Fibroblast of skin of left biceps (primary cell): ENCODE measurements at places on chromosomes 5 and 9.

DNA sequence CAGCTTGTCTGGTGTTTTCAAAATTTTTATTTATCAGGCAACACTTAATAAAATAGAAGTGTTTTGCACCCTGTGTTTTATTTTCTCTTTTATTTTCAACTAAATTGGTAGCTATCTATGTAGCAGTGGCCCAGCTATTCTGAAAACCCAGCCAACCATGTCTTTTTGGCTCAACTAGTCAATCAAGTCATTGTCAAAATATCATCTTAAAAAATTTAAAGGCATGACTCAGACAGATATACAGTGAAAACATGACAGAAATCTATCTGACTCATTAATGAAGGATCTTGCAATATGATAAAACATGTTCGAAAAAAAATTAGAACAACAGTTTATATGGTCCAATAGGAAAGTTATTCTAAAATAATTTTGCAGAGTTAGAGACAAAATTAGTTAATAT is 75.1 kb downstream of the HSD17B4 start:
- peak; percentile 8 for DNase-seq

GRCh38 chr5:14204011-14204670 is 61.0 kb downstream of the TRIO start:
- no peak for DNase-seq

- no peak for DNase-seq
Observed at GRCh38 chr5:86763929-86764328, 146.2 kb downstream of the COX7C start.

- peak; percentile 6 for DNase-seq
Observed at GRCh38 chr5:156815988-156816599, 34.0 kb upstream of the PPP1R2B start.

GRCh38 chr5:90294604-90295003 is 115.0 kb downstream of the CETN3 start:
- DNase-seq, result no peak

GRCh38 chr9:133690081-133690561 is 48.0 kb downstream of the SARDH start:
- DNase-seq, result no peak

DNA sequence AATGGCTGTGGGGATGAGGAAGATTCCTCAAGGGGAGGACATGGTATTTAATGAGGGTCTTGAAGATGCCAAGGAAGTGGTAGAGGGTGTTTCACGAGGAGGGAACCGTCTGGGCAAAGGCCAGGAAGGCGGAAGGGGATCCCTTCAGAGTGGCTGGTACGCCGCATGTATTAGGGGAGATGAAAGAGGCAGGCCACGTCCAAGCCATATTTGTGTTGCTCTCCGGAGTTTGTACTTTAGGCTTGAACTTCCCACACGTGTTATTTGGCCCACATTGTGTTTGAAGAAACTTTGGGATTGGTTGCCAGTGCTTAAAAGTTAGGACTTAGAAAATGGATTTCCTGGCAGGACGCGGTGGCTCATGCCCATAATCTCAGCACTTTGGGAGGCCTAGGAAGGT is 1.2 kb downstream of the FXN start:
- no peak for DNase-seq

DNA sequence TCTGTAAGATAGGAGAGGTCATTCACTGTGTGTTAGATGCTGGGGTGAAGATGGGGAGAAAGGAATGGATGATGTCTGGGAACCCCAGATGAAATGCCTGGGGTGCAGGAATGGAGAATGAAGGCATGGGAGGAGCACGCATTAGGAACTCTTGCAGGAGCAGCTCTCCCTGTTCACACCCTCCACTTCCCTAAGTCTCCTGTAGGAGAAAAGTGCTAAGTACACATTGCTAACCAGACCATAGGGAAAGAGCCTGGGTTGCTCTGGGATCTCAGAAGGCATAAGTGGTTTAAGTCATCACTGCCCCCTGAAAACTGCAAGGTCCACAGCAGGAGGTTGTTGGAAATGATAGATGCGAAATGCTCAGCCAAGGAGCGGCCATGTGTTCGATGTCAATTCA is 163.1 kb downstream of the SEC61B start:
- DNase-seq, result no peak

GRCh38 chr5:177612215-177612673 is 12.3 kb downstream of the B4GALT7 start:
- no peak for DNase-seq

DNA sequence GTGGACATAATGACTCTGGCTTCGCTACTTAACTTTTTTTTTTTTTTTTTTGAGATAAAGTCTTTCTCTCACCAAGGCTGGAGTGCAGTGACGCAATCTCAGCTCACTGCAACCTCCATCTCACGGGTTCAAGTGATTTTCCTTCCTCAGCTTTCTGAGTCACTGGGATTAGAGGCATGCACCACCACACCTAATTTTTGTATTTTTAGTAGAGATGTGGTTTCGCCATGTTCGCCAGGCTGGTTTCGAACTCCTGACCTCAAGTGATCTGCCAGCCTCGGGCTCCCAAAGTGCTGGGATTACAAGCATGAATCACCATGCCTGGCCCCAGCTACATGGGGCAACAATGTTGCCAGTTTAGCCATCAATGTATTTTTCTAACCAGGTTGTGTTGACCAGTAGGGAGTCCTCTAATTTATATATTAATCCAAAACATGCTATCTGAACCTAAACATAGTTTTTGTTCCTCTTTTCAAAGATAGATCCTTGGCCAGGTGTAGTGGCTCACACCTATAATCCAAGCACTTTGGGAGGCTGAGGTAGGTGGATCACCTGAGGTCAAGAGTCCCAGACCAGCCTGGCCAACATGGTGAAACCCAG is 120.3 kb upstream of the LHFPL2 start:
- DNase-seq, result no peak

GRCh38 chr5:144522698-144523097 is 352.0 kb downstream of the KCTD16 start:
- DNase-seq, result no peak

DNA sequence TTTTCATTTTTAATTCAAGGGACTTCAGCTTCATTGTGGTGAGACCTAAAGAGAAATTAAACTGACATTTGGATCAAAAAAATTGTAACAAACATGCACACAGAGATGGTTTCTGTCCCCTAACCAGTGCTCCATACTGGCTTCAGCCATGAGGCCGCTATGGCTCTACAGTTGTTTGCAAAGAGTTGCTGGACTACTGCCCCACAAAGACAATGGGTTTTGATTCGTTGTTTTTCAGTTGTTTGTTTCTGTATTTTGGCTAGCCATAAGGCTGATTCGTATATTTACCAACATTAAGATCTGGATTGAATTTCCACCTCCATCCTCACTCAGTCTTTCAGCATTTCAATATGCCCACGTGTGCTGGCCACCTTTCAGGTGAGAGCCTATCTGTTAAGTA is 163.7 kb upstream of the KIF2A start:
- no peak for DNase-seq

GRCh38 chr5:166535641-166536040 is 1755.8 kb upstream of the WWC1 start:
- DNase-seq, result no peak

- DNase-seq, result peak; percentile 30
Observed at GRCh38 chr9:109232449-109233237, 65.6 kb upstream of the FRRS1L start.

DNA sequence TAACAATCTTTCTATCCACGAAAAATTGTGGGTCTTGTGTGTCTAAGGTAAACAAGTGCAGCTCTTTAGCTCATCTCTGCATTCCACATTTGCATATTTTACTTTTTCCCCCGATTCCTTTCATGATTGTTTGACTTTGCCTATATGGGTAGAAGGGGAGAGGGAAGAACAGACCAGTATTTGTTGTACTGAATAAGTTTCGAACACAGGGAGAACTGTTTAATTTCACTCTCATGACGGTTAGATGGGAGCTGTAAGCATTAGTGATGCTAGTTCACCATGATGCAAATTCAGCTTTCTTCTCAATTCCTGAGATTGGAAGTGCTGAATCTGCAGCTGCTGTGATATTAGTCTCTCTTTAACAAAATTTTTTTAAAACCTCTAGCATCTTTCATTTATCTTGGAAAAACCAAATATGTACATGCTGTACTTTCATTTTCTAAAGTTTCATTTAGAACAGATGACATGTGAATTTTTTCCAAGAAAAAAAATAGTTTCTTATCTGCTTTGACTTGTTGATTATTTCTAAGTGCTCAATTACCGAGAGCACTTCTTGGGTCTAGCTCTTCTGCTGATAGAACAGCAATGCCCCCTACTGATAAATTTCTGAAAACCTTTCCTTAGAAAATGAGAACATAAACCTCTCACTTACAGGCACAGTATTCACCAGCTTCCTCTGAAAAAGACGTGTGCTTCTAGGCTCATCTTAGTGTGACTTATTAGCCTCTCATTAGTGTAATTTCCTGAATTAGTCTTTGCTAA is 149.5 kb downstream of the BAAT start:
- no peak for DNase-seq

GRCh38 chr5:73027816-73028215 is 72.0 kb downstream of the FCHO2 start:
- DNase-seq, result no peak

DNA sequence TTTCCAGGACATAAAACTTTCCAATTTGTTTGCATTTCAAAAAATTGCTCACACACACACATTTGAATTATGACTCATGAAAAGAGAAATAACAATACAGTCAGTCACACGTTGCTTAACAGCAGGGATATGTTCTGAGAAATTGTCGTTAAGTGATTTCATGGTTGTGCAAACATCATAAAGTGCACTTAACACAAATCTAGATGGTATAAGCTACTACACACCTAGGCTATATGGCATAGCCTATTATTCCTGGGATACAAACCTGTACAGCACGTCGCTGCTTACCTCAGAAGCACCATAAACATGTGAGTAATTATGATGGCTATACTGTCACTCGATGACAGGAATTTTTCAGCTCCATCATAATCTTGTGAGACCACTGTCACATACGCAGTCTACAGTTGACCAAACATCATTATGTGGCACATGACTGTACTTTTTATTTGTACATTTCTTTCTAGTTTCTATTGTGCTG is 378.2 kb downstream of the ACTL7B start:
- peak; percentile 54 for DNase-seq

GRCh38 chr9:3238236-3238635 is 287.6 kb downstream of the RFX3 start:
- DNase-seq, result no peak

- DNase-seq, result no peak
Observed at GRCh38 chr5:97266576-97266975, 83.5 kb upstream of the RIOK2 start.

DNA sequence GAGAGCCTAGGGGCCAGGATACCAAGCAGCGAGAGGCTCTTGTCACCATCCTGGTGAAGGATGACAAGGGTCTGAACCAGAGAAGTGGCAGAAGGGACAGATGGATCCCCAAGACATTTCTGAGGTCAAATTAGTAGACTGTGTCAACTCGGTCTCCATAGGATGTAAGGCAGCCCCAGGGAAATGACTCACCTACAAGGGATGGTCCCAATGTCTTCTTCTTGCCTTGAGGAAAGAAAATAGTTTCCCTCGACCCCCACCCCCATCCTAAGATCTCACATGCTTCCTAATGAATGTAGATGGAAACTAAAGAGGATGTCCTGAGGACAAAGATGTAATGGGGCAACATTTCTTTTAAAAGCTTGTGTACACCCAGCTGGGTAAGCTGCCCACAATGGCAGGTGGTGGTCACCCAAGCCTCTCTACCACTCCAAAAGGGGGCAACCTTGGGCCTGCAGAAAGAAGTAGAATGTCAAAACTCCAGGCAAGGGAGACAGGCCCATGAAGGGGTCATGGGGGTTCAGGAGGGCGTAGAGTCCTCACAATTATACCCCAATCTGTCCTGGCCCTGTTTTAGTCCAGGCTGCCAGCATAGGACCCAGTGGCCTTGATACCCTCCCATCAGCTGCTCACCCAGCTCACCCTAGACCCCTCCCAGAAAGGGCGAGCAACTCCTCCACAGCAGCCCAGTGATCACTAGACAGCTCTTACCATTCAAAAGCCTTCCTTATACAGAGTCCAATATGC is 187.4 kb downstream of the ACTL7B start:
- no peak for DNase-seq

DNA sequence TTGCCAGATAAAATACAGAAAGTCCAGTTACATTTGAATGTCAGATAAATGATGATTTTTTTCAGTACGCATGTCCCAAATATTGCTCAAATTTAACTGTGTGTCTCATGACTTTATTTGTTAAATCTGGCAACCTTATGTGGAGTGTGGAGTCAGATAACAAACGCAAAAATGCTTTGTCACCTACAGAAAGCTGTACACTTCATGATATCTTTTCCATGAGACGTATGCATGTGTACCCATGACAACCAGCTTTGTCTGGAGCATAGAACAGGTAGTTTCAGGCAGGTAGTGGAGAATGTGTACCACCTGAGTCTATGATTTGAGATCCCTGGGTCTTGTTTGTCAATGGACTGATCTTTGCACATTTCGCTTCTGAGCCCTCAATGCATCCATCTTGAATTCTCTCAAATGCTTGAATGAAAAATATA is 105.5 kb upstream of the CPEB4 start:
- no peak for DNase-seq

DNA sequence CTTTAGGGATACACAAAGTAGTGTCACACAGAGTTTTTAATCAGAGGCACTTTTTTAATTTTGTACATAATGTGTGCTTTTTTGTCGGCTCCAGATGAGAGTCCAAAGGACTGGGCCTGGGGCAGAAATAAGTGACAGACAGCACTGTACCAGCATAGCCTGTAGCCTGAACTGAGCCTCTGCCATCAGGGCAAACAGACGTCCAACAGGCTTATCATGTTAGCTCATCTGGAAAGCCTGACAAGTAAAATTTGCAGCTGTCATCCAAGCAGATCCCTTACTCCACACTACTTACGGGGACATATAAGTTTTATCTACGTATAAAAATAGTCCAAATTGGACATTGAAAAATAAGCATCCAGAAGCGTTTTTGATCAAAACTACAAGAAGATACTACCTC is 233.1 kb upstream of the GAS1 start:
- DNase-seq, result no peak

- no peak for DNase-seq
Observed at GRCh38 chr5:32586276-32586599, 881 bp downstream of the SUB1 start.

DNA sequence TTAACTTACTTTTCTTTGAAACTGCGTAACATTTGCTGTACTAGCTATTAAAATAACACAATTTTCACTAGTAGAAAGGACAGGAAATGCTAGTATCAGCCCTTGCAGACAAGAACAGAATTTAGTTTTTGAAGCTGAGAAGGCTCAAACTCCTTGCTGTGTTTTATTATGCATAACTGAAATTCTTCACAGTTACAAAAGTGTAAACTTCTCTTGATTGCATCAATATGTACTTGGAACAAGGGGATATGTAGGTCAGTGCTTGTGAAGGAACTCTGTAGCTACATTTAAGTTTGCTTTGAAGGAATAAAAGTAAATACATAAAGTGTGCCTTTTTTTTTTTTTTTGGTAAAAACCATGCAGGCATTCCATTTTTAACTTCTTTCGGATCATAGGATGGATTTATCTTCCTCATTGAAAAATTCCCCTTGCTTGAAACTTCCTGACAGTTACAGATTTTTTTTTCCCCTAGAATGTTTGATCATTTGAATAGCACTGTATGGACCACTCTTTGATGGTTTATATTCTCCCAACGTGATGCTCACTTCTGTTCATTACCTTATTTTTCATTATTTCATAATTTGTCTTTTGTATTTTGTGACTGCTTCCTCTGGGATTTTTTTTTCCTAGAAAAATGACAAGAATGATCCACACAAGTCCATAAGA is 94.9 kb upstream of the DAB2 start:
- peak; percentile 72 for DNase-seq

GRCh38 chr5:94796586-94796985 is 178.1 kb downstream of the SLF1 start:
- no peak for DNase-seq
